ENCODE measurements at places on chromosomes 6 and 20.

- no peak for DNase-seq
These were observed 7.2 kb upstream of the PLEKHG1 start for GRCh38 chr6:150592377-150592995.

DNA sequence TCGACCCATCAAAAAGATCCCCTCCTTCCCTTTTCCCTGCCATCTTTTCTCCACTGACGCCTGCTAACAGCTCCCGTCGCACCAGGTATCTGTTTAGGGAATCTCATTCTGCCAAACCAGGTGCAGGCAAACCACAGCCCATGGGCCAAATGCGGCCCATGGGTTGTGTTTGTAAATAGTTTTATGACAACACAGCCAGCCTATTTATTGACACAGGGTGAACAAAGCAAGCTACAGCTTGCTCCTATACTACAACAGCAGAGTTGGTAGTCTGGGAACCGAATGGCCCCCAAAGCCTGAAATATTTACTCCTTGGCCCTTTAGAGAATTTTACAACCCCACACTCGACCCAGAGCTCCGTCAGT, 16.4 kb downstream of the NFATC2 start:
- no peak for DNase-seq

- DNase-seq = no peak
These were observed 121.3 kb upstream of the BCLAF1 start for GRCh38 chr6:136411025-136411325.

GRCh38 chr6:146884728-146885127, 286.0 kb downstream of the ADGB start:
- DNase-seq = no peak

DNA sequence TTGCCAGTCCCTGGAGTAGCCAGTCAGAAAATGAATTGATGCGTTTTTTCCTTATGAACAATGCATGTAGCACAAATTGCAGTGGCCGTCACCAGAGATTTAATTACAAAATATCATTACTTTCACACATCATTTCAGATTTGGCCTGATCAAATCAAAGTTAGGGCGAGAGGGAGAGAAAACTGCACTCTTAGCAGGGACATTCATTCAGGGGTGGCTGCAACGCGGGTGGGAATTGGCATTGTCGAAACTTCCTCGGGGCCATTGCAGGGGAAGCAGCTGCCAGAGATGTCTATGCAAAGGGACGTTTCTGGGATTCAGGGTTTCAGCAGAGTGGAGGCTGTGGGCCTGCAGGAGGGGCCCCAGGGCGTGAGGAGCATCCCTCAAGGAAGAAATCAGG, 76.5 kb upstream of the TOP1 start:
- no peak for DNase-seq

DNA sequence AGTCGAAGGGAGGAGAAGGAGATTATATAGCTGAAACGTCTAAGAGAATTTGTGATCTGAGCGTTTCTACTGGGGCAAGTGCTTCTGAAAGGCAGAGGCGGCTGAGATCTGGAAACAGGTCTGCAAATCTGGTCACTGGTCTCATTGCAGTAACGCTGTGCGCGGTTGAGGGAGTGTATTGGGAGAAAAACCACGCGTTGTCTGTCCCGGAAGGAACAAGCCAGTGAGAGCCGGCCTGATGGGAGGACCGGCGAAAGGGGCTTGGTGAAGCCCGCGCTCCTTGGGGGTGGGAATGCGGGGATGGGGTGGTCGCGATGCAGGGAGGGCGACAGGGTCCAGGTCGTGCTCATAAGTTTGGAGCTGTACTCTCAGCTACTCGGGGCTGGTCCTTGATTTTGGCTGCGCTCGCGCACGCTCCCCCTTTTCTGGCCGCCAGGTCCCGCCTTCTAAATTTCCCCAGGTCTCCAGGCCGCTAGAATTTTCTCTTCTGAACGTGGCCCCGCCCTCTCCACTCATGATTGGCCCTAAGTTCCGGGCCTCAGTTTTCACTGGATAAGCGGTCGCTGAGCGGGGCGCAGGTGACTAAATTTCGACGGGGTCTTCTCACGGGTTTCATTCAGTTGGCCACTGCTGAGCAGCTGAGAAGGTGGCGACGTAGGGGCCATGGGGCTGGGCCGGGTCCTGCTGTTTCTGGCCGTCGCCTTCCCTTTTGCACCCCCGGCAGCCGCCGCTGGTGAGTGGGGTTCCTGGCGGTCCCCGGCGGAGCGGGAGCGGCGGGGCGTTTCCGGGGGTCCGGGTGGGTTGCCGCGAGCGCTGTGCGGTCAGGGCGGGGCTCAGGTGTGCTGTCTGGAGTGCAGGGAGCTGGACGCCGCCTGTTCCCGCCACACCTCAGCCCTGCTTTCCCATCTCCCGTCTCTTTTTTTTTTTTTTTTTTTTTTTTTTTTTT, at the start of gene MICB:
Gene MICB, plus strand, starts transcription at position 615 of the 946 bp plus-strand sequence. Its CDS starts 49 bp downstream, at position 664.
- DNase-seq = peak; percentile 35

DNA sequence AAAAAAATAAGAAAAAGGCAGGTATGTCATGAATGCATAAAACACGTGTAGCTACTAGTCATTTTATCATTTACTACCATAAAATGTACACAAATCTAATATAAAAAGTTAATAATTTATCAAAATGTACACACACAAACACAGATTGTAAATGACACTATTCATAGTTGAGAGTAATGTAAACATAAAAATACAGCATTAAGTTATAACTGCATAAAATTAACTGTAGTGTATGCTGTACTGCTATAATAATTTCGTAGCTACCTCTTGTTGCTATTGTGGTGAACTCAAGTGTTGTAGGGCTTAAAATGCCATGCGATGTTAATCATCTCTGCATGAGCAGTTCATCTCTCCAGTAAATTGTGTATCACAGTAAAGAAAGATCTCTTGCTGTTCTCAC, 170.0 kb downstream of the MRPL14 start:
- DNase-seq = no peak

DNA sequence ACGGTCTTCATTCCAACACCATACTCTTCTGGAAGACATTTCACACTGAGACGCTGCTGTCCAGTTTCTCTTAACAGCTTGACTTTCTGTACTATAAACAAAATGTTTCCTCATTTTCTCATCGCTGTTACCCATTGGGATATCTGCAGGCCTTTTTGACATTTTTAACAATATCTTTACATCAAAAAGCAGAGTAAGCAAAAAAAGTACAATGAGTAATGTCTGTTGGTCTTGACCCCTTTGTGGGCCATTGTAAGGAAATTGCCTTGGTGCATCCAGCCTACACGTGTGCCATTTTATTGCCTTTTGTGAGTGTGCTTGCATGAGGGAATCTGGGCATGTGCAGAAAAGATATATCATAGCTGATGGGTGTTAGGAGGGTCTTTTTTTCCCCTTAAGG, 129.1 kb upstream of the MANEA start:
- DNase-seq = no peak

DNA sequence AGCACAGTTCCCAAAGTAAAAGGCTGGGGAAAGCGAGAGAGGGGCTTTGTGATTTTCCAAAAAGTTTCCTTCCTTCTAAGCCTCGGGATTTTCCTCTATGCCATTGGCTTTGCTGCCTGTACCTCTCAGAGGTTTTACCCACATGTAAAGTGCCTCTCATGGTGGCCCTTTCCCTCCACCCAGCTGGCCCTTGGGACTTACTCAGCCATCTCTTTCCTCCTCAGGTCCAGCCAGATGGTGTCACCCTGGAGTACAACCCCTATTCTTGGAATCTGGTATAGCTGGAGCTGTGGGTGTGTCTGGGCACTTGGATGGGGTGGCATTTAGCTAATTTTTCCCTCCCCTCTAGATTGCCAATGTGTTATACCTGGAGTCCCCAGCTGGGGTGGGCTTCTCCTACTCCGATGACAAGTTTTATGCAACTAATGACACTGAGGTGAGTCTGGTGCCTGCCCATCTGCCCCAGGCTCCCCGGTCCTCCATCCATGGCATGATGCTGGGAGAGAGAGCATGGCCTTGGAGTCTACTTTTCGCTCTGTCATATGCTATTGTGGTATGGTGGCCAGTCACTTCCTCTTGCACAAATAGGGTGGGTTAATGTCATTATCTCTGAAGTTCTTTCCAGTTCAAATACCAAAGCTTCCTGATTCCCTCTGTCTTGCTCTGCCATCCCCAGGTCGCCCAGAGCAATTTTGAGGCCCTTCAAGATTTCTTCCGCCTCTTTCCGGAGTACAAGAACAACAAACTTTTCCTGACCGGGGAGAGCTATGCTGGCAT, 1.1 kb downstream of the CTSA start:
- DNase-seq = no peak

- DNase-seq = no peak
These were observed 140.6 kb downstream of the MTHFD1L start for GRCh38 chr6:151005896-151006632.

DNA sequence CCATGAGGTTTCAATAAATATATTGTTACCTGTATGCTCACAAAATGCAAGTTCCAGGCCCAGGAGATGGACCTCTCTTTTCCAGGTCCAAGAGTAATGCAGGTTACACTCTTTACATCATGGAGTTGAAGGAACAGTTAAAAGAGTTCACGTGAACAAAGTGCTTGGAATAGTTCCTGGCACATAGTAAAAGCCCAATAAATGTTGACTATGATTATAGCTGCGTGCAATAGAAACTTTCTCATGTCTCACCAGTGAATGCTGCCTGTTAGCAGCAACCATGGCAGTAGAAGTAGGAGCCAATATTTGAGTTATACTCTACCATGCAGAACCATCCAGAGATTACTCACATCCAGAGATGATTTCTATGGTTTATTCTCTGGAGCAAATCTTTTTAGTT, 707.5 kb downstream of the DHX35 start:
- no peak for DNase-seq

DNA sequence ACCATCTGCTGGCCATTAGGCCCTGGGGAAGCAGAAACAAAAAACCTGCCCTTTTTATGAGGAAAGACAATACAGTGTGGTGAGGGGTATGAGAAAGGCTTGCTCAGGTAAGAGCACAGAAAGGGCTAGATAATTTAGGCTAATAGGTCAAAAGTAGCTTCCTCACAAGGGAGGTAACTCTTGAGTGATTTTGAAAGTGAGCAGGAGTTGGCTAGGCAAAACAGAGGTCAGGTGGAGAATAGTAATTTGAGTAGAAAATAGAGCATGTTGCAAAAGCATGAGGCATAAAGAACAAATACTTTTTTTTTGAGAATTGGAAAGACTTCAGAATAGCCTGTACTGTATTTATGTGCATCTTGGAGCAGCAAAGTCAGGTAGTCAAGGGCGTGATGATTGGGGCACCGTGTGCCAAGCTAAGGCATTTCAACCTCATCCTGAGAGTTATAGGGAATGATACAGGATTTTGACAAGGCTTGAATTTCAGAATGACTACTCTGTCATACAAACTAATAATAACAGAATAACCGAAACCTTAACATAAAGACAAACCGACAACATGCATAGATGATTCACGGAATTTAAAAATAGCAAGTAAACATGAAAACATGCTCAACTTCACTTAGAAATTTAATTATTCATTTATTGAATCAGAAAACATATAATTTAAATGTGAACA, 123.0 kb upstream of the ENPP5 start:
- DNase-seq = no peak

GRCh38 chr6:109301418-109301817, 80.8 kb downstream of the CD164 start:
- no peak for DNase-seq

DNA sequence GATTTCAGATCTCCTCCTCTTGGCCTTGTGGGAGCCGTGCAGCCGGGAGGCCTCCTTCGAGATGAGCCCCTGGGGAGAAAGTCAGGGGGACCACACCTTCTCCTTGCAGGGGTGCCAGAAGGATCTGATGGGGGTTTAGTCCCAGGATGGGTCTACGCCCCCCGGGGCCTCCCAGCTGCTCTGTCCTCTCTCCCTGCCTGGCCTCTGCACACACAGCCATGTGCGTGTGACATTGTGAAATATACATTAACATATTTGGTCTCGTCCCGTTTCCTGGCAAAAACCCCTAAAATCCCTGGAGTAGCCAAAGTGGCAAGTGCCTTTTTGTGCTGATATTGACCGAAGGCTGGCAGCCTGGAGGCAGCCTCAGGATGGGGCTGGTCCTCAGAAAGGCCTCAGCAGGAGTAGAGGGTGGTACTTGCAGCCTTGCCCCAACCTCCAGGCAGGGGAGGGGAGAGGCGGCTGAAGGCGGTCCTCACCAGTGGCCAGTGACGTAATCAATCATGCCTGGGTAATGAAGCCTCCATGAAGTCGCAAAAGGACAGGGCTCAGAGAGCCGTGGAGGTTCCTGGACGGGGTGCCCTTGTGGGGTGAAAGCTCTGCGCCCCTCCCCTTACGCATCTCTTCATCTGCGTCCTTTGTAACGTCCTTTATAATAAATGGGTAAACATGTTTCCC, 5.1 kb upstream of the HELZ2 start:
- DNase-seq = no peak

DNA sequence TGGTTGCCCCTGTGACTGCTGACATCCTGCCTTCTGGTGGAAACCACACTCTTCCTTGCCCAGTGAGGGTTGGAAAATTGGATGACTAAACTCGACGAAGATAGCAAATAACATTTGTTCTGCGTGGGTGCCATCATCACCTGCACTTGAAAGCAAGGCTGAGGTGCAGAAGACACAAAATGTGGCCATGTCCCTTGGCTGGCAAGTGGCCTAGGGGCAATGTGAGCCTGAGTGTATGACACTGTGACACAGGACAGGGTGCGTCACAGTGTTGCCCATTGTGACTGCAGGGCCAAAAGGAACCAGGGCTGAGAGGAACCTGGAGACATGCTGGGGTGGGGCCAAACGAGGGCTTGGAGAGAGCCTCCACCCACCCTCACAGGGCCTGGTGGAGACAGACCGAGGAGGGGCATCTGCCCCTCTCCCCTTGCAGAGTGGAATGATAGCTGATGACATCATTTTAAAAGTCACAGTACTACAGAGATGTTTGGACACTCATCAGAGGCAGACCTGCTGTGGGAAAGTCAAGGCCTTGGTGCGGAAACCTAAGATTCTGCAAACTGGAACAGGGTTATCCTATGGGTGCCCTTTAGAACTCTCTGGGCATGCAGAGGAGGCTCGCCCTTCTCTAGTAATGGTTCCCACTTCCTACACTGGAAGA, 12.8 kb upstream of the HLA-F start:
- no peak for DNase-seq

GRCh38 chr20:31945785-31946184, 6.1 kb downstream of the PDRG1 start:
- no peak for DNase-seq
